ENCODE measurements at places on chromosomes 2 and 18. TPM values are rescaled to one million over a fixed set of nuclear protein-coding genes. Genes with fewer than 3 reads are reported as not detected.

- no peak for DNase-seq
Observed at GRCh38 chr2:25178976-25179375, 10.6 kb upstream of the POMC start.

GRCh38 chr18:50627594-50628532, 68.0 kb downstream of the MAPK4 start:
- no peak for DNase-seq

ONECUT2 gene
- 1.9 TPM for total RNA-seq

GRCh38 chr2:29687121-29687520, 234.3 kb downstream of the ALK start:
- no peak for DNase-seq

GRCh38 chr18:65737471-65737955, 13.3 kb upstream of the CDH7 start:
- DNase-seq = no peak

DNA sequence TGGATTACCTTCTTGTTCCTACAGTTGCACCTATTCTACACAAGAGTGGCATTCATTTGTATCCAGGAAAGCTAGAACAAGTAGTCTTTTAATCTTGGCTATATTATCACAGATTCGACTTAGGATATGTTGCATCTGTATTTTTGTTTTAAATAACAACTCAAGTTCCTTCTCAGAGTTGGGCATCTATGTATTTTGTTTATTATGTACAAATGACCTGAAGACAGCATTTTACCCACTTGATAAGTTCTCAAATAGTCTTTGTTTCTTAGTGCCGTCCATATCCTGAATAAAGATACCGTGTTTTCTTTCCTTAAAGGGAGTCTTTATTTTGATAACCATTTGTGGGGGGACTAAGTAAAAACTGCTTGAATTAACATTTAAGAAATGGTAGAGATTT, 2.9 kb downstream of the ITPRID2 start:
- DNase-seq = no peak

UCN gene
- total RNA-seq = not detected

DNA sequence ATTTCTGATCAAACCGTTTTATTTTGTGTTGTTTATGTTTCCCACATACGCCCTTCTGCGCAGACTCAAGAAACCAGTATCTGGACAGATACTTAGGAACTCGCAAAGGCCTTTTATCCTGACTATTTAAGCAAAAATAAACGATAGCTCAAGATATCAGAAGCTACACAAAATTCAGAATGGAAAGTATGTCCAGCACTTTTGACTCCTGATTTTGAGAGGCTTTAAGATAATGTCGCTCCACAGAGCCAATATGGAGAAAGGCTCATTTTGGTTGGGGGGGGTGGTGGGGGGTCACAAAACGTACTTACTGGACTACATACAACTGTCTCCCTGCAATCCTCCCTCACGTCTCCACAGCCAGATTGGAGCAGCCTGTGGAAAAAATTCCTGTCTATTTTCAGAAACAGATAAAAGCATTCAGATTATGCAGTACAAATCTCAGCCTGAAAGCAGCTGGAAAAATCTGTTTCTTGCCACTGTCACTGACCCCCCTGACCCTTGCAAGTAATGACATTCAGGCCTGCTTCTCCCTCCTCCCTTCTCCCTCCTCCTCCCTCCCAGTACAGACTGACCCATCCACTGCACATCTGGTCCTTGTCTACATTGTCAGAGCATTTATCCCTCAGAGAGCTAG, 34.9 kb upstream of the LCLAT1 start:
- no peak for DNase-seq

DNA sequence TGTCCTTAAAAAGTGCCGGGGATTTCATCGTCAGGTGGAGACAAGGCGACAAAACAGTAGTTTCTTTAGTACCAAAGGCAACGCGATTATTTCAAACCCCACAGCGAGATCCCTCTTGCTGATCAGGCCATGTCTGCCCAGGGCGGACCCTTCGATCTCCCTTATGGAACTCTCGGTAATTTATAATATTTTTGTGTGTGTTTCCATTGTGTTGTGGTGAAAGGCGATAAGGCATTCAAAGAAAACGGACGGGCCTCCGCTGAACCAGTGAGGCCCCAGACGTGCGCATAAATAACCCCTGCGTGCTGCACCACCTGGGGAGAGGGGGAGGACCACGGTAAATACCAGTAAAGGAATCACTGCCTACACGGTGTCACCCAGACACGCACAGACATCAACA, 1.4 kb upstream of the GAD1 start:
- no peak for DNase-seq

GRCh38 chr2:43943809-43944452, 51.9 kb downstream of the LRPPRC start:
- no peak for DNase-seq

- DNase-seq = no peak
Observed at GRCh38 chr2:168515502-168515901, 59.4 kb downstream of the CERS6 start.

GRCh38 chr2:85695691-85696668, 1.8 kb downstream of the GNLY start:
- no peak for DNase-seq

SOWAHC gene
- 17.8 TPM for total RNA-seq

DNA sequence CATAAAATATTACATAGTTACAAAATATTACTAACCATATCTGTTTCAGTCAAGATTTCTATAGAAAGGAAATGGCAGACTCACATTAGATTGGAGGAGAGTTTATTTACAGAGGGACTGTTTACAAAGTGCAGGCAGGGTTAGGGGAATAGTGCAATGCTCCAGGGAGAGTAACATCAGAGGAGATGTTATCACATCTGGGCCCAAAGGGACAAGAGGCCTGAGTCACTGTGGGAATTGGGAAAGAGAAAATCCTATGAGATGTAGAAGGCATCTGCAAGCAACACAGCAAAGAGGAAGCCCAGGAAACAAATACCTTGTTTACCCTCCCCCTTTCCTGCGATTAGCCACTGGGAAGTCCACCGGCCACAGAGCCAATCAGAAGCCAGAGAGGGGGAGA, 227.3 kb upstream of the TANK start:
- DNase-seq = no peak

DNA sequence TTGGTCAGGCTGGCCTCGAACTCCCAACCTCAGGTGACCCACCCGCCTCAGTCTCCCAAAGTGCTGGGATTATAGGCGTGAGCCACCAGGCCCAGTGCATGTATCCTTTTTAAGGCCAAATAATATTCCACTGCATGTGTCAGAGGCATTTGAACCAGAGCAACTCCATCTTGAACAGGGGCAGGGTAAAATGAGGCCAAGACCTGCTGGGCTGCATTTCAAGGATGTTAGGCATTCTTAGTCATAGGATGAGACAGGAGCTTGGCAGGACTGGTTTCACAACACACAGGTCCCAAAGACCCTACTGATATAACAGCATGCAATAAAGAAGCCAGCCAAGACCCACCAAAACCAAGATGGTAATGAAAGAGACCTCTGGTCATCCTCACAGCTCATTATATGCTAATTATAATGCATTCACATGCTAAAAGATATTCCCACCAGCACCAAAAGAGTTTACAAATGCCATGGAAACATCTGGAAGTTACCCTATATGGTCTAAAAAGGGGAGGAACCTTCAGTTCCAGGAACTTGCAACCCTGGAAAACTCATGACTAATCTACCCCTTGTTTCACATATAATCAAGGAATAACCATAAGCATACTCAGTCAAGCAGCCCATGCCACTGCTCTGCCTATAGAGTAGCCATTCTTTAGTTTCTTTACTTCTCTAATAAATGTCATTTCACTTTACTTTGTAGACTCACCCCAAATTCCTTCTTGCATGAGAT, 204.6 kb downstream of the RAB3GAP1 start:
- DNase-seq = no peak

FAM237A gene
- not detected for total RNA-seq

CCDC178 gene
- not detected for total RNA-seq

DNA sequence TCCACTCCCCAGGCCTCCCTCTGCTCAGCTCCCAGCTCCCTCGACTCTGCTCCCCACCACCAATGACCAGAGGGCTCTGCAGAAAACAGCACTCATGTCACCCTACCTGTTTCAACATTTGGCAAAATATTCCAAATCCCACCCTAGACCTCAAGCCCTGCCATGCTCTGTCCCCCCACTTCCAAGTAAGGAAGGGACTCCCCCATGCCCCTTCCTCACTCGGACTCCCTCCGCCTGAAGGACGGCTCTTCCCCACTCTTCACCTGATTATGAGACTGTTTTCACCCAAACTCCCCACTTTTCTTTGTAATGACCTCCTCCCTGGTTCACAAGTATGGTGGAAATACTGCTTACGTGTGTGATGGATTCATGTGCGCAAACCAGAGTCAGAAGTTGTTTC, 208.4 kb downstream of the MGAT5 start:
- no peak for DNase-seq

DNA sequence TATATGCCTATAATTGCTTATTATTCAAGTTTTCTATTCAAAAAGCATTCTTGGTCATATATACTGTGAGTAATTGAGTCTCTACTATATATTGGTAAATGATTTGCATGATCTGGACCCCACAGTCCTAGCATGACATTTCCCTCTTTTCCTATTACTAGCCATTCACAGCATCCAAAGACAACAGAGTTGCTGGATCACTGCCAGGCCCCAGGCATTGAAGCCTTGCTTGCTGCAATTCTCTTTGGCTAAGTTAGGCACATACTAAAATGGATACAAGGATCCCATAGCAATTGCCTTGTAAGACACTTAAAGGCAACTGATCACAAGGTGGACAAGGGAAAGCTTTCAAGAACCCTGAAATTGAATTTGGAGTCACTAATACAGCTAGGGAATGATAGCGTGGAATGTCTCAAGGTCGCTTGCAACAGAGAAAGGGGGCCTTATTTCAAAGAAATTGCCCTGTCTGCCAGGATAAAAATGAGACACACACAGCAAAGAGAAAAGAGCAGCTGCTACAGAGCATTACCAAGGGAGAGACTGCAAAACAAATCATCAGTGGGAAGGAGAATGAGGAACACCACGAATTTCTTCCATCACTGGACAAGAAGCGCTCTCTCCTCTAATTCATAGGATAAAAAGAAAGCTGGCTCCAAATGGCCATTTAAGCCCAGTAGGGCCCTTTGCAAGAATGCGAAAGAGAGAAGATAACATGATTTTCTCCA, 77.1 kb upstream of the EPHA4 start:
- no peak for DNase-seq

DNA sequence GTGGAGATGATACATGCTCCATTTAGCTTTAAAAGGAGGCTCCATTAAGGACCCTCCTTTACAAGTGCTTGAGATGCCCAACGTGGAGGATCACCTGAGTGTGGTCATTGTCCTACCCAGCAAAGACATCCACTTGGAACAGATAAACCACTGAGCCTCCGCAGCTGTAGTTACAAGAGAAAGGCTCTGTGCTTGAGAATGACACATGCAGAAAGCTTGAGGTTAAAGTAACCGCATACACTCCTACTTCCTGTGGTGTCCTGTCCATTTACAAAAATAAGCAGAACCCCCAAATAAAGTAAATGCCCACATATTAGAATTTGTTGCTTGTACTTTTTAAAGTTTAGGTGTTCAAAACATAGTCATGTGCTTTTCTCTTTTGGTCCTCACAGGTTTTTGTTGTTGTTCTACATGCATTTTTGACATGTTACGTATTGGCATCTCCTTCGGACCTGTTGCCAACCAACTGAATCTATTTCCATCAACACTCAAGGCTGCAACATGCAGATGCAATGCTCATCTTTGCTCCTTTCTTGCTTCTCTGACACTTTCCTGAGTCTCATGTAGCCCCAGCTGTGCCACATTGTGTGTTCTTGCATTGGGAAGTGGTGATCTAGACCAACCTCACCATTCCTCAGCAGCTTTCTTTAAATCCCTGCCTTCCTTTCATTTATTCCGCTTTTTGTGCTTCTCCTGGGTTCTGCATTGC, 56.0 kb downstream of the SERPINB7 start:
- no peak for DNase-seq

SERPINB2 gene
- total RNA-seq = not detected

TSGA10 gene
- 7.4 TPM for total RNA-seq

- no peak for DNase-seq
Observed at GRCh38 chr2:44932564-44933392, 8.7 kb upstream of the SIX3 start.

DNA sequence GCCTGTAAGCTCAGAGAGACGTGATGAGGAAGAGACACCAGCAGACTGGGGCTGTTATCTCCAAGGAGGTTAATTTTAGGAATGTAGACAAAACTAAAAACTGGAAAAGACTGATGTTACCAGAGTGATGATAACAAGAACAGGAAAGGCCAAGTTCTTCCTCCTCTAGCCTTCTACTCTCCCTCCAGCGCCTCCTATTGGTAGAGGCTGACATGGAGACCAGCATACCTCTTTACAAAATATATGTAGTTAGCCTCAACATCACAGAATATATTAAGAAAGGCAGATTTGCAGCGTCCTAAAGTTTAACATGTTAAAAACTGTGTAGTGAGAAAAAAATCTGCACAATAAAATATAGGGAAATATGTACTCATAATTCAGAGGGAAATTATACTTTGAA, 66.0 kb downstream of the TCF4 start:
- DNase-seq = no peak

- no peak for DNase-seq
Observed at GRCh38 chr2:150479075-150479915, 8.2 kb downstream of the RND3 start.

DNA sequence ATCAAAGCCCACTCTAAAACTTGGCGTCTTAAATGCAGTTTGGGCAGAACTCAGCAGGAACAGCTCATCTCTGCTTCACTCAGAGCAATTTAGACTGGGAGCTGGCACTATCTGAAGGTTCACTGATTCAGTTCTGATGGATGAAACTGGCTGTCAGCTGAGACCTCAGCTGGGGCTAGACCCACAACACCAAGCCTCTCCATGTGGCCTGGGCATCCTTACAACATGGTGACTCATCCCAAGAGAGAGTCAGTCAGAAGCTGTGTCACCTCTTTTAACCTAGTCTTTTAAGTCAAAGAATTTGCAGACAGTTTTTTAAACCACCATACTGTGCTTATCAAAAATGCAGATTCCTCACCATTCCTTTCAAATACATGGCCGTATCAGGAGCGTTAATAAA, 62.6 kb upstream of the ZNF397 start:
- DNase-seq = no peak

SLC1A4 gene
- 0.86 TPM for total RNA-seq

DNA sequence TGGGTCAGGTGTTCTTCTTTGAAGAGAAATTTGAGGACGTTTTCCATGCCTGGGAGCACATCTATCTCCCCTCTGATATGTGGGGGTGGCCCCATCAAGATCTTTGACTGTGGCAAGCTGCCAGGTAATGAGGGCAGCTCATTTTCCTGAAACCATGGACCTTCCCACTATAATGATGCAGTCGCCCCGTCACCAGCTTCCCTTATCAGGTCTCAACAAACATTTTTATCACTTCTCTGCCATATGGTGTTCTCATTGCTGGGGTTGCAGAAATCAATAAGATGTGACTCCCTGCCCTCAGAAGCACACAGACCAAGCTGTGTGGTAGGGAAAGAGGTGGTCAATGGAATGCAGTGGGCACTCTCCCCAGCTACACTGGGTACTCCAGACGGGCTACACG, 48.4 kb upstream of the B3GNT7 start:
- DNase-seq = no peak

DNA sequence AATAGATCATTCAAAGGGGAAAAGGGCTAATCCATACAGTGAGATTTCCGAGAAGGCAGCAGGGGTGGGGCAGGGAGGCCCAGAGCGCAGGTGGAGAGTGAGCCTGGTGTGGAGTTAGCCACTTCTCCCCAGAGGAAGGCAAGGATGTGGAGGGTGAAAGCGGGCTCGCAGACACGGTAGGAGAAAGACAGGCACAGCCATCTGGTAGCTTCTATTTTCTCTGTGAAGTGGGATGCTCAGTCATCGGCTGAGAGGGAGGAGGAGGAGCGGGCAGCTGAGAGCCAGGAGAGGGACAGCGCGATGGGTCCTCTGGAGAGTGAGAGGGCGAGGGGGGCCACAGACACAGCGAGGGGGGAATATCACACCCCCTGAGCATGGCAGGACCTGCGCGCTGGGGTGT, 153.3 kb upstream of the NDUFV2 start:
- no peak for DNase-seq
